NCI-H524 (cell line): ENCODE measurements at places on chromosomes 16 and 17.
A peak's percentile ranks its signal among the peaks of the same experiment; 100 is the strongest.

- peak; percentile 6 for DNase-seq
Measured at GRCh38 chr17:34582185-34582900, 3.0 kb downstream of the TMEM132E start.

DNA sequence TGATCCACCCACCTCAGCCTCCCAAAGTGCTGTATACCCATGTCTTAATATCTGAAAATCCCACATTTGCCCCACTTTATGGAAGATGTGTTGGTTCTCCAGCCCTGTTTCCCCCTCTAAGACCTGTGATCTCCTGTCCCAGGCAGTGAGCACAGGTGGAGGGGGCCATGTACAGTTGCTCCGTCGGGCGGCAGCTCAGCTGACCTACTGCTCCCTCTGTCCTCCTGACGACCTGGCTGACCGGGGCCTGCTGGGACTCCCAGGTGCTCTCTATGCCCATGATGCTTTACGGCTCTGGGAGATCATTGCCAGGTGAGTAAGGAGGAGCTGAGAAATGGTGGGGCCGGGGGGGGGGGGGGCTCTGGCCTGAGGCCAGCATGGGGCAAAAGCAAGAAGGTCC lies 6.7 kb upstream of the RNASEK start:
- no peak for DNase-seq

GRCh38 chr16:47018223-47018891 lies 44.9 kb upstream of the DNAJA2 start:
- peak; percentile 33 for DNase-seq

GRCh38 chr17:68349157-68349556 lies 57.9 kb downstream of the ARSG start:
- no peak for DNase-seq

GRCh38 chr16:70653809-70654771 lies 7.7 kb downstream of the IL34 start:
- peak; percentile 86 for DNase-seq

GRCh38 chr16:85844786-85845185 lies 45.3 kb downstream of the COX4I1 start:
- DNase-seq: no peak

GRCh38 chr16:86519007-86519648 lies 8.8 kb downstream of the FOXF1 start:
- no peak for DNase-seq

DNA sequence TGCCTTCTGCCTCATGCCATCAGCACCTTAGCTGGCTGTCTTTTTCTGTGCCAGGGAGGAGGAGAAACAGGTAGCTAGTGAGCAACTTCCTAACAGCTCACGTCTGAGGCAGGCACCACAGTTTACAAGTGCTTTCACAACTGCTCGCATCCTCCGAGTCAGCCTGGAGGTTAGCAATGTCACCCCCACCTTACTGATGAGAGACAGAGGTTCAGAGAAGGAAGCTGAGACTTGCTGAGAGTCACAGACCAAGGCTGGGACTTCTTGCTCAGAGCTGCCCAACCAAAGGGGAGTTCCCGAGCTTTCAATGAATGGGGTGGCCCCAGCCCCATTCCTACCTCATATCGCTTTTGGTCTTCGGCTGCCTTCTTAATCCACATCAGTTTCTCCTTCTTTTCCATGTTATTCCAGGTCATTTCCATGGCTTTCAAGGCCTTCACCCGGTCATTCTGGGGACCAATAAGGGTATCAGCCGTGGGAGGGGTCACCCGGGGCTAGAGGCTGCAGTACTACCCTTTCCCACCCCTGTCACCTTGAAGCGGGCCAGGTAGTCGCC lies 9.6 kb downstream of the UBTF start:
- DNase-seq: no peak

GRCh38 chr16:83681381-83681956 lies 126.3 kb upstream of the HSBP1 start:
- DNase-seq: peak; percentile 37

GRCh38 chr17:58232707-58233156 lies 5.7 kb upstream of the LPO start:
- DNase-seq: no peak

- peak; percentile 37 for DNase-seq
Measured at GRCh38 chr17:39335704-39336223, 65.7 kb downstream of the FBXL20 start.

GRCh38 chr16:55002419-55002818 lies 71.8 kb downstream of the IRX5 start:
- DNase-seq: no peak

DNA sequence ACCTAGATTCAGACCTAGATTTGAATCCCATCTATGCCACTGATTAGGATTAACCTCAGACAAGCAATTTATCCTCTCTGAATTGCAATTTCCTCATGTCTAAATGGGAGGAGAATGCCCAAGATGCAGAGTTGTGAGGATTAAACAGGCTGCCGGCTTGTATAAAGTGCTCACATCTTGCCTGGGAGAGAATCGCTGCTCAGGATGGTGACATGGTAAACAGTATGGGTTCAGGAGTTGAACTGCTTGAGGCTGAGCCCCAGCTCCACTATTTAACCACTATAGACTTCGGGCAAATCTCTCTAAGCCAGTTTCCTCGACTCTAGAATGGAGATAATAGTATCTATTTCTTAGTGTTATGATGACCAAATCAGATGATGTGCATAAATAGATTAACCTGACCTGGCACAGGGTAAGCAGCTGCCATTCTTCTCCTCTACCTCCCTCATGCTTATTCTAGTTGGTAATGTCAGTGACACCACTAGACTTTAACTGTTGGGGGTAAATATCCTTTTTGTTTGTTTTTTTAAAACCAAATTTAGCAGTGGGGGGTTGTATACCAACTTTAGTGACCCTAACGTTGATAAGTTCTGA lies 732 bp upstream of the RPL27 start:
- peak; percentile 43 for DNase-seq

GRCh38 chr16:693766-694165 lies 3.6 kb upstream of the WDR24 start:
- DNase-seq: no peak

DNA sequence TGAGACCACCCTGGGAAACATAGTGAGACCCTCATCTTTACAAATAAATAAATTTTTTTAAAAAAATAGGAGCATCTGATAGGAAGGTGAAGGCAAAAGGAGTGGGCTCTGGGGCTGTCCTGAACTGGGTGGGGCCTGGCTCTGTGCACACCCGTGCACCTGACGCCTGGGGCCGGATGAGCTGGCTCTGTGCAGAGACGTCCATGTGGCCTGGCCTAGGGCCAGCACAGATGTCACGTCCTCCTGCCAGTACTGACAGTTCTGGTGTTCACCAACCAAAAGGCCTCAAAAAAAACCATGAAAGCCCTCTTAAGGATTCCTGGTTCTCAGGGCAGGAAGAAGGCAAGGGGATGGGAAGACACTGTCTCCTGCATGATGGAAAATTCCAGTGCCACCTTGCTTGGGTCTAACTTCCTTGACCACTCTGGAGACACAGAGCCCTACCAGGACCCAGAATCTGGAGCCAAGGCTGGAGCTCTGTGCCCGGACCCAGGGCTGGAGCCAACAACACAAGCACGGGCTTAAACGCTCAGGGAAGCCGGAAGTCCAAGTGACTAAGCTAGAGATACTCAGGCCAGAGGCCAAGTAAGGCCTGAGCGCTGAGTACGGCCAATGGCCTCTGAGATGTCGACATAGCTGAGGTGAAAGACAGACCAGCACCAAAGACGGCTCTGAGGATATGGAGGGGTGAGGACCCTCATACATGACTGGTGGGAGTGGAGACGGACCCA lies 32.9 kb downstream of the COPRS start:
- peak; percentile 91 for DNase-seq

DNA sequence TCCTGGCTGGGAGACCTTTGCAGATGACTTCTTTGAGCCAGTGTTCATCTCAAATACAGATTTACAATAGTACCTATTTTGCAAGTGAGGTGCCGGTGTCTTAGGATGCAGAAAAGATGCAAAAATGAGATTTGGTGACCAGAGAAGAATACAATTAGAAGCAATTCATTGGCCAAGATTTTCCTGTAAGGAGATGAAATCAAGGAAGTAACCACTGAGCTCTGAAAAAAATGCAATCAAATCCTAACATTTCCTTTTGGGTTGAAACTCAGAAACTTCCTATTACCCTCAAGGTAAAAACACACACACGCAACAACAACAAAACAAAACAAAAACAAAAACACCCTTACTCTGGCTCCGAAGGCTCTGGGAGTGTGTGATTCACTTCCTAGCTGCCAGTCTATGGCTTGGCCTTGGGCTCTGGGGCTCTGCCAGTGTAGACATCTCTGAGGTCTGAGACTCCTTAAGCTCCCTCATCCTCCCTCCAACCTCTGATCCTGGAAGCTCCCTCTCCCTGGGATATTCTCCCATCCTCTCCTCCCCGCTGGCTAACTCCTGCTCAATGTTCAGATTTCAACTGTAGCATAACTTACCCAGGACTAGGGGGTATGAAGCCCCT lies 16.8 kb upstream of the MT4 start:
- no peak for DNase-seq

GRCh38 chr16:73237601-73238000 lies 189.7 kb upstream of the ZFHX3 start:
- no peak for DNase-seq

DNA sequence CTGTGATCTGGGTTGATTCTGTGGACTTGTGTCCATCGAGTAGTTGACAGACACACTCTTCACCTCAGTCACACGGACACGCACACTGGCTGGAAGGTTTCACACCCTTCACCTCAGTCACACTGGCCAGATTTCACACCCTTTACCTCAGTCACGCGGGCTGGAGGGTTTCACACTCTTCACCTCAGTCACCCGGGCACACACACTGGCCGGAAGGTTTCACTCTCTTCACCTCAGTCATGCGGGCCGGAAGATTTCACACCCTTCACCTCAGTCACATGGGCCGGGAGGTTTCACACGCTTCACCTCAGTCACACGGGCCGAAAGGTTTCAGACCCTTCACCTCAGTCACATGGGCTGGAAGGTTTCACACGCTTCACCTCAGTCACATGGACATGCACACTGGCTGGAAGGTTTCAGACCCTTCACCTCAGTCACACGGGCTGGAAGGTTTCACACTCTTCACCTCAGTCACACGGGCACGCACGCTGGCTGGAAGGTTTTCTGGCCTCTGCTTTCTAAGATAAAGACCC lies 96.2 kb downstream of the PGS1 start:
- no peak for DNase-seq

DNA sequence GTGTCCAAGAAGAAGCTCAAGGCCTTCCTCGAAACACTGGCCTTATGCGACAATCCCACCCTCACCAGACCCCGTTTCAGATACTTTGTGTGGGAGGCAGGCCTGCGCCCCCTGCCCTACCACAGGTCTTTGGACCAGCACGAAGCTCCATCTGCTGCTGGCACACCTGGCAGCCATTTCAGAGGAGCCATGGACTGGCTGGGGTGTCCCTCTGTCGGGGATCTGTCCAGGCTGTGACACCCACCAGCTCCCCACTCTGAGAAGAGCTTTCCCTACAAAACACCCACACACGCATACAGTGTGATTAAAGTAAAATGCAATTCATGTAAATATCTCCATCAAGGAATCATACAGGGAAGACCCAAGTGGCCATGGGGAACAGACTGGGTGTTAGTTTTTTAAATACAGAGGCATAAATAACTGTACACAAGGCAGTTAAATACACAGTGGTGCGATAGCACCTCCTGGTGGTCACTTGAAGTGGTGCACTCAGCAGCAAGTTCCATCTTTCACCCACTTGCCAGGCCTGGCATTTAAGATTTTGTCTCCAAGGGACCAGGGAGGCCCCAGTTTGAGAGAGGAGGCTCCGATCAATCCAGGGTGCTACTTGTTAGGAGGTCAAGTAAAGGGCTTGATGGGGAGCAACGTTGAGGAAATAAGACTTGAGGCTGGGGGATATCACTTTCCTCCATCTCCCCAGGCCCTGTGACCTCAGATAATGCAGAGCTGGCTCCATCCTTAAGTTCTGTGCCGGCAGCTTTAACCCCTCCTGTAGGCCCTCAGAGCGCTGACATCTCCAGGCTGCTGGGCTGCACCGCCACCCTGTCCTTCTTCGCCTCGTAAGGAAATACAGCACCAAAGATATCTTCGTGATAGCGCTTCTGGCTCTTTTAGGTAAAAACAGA lies 43.6 kb downstream of the NOS2 start:
- peak; percentile 75 for DNase-seq

GRCh38 chr17:70041061-70041460 lies 34.0 kb upstream of the KCNJ16 start:
- no peak for DNase-seq

GRCh38 chr16:67673712-67674580 lies 7.3 kb downstream of the C16orf86 start:
- DNase-seq: no peak

- DNase-seq: no peak
Measured at GRCh38 chr16:78392585-78393195, 293.2 kb downstream of the WWOX start.

DNA sequence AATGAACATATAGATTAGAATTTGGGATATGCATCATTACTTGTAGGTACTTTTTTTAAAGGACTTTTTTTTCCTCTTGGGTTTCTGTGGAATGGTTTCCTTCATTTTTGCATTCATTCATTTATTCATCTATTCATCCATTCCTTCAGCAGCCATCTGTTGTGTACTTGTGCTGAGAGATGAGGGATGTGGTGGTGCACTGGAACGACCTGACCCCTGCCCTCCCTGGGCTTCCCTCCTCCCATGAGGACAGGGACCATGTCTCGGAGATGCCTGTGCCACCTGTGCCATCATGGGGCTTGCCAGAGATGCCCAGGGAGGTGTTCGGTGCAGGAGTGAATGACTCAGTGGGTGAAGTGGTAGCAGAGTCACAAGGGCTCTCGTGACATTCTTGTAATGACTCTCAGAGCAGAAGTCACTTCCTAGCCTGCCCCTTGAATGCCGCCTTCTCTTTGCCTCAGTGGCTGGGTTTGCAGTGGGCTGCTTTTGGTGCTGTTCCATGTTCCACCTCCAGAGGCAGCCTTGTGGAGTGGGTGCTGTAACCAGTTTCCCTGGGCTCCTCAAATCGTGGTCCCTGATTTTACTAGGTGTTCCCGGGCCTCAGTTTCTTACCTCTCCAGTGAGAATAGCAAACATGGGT lies 43.9 kb downstream of the CLEC16A start:
- DNase-seq: no peak

DNA sequence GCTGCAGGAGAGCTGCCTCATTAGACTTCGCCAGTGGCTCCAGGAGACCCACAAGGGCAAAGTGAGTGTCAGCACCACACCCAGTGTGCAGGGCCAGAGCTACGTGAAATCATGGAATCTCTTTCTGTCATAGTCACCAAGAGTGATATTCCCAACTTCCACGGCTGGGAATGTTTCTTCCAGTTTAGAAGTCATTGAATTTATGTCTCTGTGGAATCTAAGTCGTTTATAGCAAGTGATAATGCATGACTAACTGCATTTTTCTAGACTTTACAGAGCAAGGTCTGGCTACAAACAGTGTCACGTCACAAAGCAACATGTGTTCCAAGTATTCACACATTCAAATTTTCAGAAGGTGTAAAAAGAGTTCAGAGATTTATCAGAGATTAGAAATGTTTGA lies 55.5 kb downstream of the SEC14L1 start:
- no peak for DNase-seq

DNA sequence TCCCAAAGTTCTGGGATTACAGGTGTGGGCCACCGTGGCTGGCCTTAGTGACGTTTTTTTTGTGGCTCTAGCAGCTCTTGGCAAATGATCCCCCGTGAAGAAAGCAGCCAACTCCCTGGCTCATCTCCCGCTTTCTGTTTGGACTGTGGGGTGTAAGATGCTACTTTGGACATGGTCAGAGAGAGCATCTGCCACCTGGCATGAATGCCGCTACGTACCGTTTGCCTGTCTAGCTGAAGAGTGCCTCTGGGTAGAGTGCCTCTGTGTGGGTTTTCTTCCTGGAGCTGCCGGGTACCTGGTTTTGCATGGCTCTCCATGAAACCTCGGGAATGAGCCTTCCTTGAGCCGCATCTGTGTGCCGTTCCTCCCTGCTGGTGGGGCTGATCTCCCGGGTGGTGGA lies 34.3 kb downstream of the NDEL1 start:
- no peak for DNase-seq

- DNase-seq: peak; percentile 89
Measured at GRCh38 chr16:27779641-27780164, 229.8 kb downstream of the KATNIP start.
